Stimulated activated CD4-positive, alpha-beta T cell treated with anti-CD3 and anti-CD28 coated beads, Interleukin-12 subunit alpha, Interleukin-12 subunit beta, amount 100 ng/mL, for 4 hours (primary cell): ENCODE measurements at places on chromosomes 6 and 20.

DNA sequence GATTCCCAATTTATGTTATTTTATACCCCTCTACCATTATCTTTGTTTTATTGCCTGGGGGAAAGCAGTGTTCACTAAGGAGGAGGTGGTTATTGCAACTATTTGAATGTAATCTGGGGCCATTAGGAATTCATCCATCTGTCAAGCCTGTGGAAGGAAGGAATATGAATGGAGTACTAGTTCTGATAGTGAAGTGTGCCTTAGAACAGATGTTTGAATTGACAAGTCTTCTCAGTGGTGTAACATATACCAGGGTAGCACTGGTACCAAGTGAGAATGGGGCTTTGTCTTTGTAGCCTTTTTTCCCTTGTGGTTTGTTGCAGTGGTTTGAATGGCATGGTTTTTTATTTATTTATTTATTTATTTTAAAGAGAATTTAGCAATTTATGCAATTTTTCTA, 27.9 kb upstream of the HDAC2 start:
- DNase-seq = no peak

GRCh38 chr20:20802328-20802727, 89.9 kb upstream of the RALGAPA2 start:
- no peak for DNase-seq

GRCh38 chr6:164982389-164982788, 327.0 kb downstream of the C6orf118 start:
- no peak for DNase-seq

DNA sequence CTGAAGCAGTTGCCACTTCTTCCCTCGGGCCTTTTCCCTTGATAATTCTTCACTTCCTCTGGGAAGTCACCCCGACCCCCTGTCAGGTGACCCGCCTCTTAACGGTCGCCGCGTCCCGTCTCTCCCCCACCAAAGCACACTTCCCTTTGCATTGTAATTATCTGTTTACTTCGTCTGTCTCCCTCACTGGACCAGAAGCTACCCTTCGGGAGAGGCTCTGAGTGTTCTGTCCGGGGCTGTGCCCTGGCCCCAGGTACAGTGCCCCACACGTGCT, 771 bp upstream of the SNAI1 start:
- no peak for DNase-seq

DNA sequence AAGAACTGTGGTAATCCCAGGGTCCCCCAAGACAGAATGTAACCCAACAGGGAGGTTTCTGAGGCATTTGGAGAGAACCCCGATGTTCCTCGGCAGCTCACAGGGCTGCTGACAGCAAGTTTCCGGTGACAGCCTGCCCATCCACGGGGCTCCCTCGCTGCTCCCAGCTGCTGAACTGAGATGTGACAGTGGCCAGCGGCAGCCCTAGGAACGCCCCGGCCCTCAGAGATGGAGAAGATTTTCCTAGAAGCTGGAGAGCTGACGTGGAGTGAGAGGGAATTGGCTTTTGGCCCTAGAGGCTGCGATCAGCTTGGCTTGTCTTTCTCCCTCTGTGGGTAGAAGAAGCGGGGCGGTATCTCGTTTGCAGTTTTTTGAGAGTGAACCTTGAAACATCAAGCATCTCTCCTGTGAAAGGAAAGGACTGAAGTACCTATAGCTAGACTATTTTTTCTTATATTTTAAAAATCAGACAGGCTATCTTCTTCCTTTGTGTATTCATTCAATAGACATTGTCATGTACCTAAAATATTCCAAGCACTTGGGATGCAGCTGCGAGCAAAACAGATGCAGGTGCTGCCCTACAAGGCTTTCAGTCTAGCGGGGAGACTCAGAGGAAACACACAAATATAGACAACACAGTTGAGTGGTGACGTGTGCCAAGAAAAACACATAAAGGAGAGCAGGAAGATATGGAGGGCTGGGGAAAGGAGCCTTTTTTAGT, 28.4 kb upstream of the NFATC2 start:
- DNase-seq = no peak

GRCh38 chr6:119442776-119443184, 93.2 kb upstream of the MAN1A1 start:
- no peak for DNase-seq

GRCh38 chr6:65064844-65065243, 642.2 kb downstream of the EYS start:
- DNase-seq = no peak

GRCh38 chr6:57075092-57075491, 14.9 kb upstream of the ZNF451 start:
- no peak for DNase-seq

DNA sequence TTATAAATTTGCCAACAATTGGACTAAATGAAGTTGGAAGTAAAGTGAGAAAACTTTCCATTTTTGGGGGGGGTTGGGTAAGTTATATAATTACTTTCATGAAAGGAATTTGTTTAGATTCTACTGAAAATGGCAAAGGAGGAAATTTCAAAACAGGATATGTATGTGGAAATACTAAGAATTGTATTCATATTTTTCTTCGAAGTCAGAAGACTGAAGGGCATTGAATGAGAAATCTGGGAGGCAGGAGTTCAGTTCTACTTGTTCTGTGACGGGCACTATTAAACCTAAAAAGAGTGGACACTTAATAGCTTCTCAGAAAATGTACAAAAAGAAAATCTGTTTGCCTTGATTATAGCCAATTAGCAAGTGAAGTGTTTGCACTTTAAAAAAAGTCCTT, 114.7 kb downstream of the PRIM2 start:
- DNase-seq = no peak

GRCh38 chr6:155647354-155647753, 191.7 kb upstream of the NOX3 start:
- DNase-seq = no peak

DNA sequence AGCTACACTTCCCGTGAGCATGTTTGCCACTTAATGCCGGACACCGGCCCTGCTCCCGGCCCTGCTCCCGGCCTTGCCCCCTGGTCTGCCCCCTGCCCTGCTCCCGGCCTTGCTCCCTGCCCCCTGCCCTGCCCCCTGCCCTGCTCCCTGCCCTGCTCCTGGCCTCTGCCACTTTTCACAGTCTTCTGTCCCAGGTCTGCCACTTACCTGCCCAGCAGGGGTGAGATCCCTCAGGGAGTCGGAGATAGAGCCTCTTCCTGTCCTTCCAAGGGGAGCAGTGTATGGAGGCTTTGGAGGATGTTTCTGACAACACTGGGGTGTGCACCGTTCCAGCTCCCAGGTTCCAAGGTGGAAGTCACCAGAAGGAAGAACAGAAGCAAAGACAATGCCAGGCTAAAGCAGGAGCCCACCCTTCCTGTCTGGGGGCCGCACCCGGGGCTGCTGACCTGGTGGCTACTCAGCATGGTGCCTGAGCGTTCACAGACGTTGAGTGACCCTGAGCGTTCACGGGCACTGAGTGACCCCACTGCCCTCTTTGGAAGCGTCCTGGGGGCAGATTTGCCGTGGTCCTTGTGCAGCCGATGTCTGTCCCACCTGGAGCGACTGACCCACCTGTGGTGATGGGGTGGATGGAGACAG, 199.8 kb downstream of the DLL1 start:
- no peak for DNase-seq

GRCh38 chr6:18596531-18596835, 209.3 kb downstream of the RNF144B start:
- DNase-seq = no peak

DNA sequence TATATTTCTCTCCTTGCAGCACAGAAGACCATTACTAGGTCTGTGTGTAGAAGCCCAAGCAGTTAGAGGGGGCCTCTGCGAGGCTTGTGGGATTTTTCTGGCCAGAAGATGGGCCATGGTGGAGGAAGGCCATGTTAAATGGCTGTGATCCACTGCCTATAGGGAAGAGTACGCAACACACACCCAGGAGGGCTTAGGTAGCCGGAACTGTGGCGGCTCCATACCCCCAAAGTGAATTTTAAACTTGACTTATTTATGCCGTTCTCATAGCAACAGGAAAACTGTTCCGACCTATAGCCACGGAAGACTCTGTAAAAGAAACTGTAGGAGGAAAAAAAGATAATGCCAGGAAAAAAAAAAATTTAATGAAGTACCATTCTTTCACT, 69.5 kb downstream of the SLX4IP start:
- no peak for DNase-seq

DNA sequence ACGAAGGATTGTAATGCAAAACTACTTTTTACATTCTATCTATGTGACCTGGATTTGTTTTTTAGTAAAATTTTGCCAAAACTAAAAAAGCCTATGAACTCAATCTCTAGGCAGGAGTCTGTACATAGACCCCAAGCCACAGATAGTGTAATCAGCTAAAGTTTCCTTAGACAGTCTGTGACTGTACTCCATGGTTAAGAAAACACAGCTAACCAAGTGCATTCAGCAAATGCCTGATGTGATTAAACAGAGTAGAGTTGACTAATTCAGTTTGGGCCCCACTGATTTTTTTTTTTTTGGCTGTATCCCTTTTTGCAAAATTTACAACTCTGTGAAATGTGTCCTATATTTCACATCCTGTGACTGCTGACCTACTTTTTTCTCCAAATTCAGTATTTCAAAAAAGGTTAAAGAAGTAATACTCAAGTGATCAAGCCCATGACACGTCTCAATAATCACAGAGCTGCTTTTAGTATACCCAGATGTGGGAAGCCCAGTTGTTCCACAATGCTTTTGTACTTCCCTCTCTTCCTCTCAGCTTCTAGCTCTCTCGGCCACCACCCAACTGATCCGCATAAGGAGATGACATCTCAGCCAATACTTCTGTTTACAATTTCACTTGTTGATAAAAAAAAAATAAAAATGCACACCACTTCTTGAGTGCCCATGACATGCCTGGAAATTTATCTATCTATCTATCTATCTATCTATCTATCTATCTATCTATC, 108.8 kb upstream of the TBX18 start:
- DNase-seq = no peak

GRCh38 chr6:4388675-4389074, 253.3 kb upstream of the ECI2 start:
- DNase-seq = no peak

DNA sequence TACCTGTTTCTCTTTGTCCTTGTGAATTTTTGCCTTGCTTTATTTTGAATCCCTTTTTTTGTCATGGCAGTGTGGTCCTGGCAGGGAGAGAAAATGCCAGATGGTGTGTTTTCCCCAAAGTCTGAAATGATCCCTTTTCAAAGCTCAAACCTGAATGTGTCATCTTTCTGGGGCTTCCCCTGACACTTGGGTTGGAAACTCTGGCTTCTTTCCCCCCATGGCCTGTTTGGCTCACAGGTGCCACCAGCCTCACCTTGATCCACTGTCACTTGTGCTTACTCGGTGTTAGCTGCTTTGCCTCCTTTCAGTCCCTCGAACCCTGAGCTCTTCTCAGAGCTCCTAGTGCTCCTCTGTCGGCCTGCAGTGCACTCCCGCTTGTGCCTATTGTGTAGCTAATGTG, 22.3 kb downstream of the MYBL2 start:
- DNase-seq = no peak

DNA sequence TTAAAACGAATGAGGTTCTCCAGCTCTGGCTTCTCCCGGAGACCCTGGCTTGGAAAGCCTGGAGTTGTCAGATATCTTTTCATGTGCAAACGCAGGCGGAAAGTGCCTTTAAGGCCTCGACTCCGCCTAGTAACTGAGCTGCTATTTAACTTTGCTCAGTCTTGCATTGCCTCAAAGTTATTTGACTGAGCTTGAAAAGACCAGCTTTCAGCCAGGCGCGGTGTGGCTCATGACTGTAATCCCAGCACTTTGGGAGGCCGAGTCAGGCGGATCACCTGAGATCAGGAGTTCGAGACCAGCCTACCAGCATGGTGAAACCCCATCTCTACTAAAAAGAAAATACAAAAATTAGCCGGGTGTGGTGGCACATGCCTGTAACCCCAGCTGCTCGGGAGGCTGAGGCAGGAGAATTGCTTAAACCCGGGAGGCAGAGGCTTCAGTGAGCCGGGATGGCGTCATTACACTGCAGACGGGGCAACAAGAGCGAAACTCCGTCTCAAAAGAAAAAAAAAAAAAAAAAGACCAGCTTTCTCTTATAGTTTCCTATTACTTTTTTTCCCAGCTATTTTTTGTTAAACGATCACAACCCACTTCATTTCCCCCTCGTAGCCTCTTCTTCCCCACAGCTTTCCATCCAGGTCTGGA, 1.9 kb downstream of the GCNT2 start:
- DNase-seq = no peak

DNA sequence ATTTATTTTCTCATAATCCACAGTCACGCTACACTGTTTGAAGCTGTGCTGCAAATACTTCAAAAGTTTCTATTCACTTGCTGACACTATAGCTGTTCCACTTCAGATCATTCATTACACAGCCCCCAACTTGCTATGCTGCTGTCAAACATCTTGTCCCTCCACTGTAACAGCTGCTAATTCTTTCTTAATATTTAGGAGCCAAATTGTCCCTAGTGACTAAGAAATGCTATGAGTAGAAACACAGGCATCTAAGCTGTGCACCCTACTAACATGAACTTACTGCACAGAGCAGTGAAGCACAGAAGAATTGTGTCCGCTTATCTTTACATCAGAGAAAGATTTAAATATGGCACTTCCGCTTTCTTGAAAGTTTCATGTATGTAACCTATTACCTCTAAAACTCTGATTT, 91.3 kb downstream of the PDE10A start:
- DNase-seq = no peak

- DNase-seq = no peak
Observed at GRCh38 chr6:33776764-33777163, 12.2 kb downstream of the LEMD2 start.

DNA sequence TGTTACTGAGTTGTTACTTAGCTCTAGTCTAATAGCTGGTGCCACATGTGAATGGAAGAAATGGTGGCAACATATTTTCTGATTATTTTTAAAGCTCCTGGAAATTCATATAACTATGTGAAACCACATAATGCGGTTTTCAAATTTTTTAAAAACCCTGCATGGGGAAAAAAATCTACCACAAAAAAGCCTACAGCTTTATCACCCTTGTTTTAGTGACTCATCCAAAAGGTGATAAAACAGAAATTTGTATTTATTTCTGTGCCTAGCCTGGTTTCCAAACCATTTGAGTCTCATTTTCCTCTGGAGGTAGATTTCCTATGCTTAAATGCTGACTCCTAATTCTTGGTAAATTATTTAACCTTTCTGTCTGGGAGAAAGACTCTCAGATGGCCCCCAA, 5.4 kb upstream of the FBXO30 start:
- DNase-seq = no peak

DNA sequence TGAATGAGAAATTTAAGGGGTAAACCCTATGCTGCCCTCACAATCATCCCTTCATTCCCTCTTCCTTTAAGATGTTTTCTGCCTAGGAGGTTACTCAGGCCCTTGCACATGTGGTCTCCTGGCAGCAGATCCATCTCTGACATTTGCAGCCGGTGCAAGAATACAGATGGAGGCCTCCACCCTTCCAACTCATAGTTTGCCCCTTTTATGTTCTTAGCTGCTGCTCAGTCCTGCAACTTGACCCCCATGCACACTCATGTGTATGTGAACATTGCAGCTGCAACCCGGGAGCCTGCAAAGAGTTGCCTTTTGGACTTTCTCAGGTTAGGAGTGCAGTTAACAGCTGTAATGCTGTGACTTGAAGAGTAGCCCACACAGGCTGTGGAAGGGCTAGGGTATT, 131.9 kb upstream of the SGK1 start:
- no peak for DNase-seq

GRCh38 chr6:143971482-143972205, 36.4 kb downstream of the PLAGL1 start:
- no peak for DNase-seq
